GM23248 (cell line): ENCODE measurements at places on chromosomes 6 and 20.

DNA sequence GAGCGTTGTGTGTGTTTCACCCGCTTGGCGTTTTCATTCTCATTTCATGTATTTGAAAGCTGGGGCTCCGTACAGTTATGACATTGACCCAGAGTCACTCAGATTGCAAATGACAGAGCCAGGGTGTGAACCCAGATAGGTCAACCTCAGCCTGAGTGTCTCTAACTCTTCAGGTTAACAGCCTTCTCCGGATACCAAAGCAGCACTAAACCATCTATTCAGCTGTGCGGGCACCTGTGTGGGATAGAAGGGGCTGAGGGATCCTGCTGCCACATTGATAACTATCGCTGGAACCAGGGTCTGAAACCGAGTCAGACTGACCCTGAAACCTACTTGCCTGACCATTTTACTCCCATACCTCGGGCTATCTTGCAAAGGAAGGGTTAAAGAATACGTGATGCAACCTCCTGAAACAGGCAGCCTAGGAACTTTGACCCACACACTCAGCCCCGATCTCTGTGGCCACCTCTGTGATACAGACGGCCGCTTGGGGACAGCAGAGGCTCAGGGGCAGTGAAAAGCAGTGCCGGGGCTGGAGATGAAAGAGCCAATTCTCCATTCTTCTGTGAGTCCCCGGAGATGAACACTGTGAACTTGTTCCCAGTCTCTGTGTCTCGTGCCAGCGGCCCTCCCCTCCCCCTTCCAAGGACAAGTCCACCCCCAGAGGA lies 233.5 kb upstream of the QKI start:
- peak; percentile 68 for DNase-seq
- no peak overlapping the region; the same call in 1 of the 2 replicates for H3K4me3 ChIP-seq
- H3K27ac ChIP-seq: no peak overlapping the region

DNA sequence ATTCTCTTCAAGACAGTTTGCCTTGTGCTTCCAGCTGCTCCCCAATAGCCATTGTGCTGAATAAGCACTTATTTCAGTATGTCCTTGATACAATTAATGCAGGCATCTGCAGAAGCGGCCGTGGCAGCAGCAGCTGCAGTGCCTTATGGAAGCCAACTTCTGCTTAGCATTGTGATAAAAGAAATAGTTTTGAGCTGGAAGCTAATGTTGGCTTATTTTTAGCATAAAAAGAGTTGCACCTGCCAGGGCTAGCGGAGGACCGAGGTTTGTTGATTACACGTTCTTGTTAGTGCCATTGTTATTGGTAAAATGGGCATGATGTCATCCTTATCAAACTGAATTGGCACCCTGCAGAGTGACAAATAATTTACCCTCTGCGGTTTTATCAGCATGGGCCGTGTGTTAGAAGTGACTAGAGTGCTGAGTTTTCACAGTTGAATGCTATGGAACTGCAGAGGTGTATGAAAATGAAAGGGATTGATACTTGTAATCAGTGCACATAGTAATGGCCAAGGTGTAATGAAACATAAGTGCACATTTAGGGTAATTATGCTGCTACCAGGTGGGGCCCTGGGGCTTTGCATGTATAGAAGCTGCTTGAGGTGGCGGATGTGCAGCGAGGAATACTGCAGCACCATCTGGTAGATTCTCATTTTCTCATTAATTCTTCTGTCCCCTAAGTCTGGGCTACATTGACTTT lies 334.3 kb downstream of the CDKAL1 start:
- no peak for DNase-seq
- H3K27ac ChIP-seq: no peak overlapping the region
- no peaks in the 10 kb centered on the region for H3K36me3 ChIP-seq
- no peaks in the 10 kb centered on the region for H3K27me3 ChIP-seq
- H3K4me3 ChIP-seq: no peak overlapping the region
- H3K4me1 ChIP-seq: no peaks in the 10 kb centered on the region

DNA sequence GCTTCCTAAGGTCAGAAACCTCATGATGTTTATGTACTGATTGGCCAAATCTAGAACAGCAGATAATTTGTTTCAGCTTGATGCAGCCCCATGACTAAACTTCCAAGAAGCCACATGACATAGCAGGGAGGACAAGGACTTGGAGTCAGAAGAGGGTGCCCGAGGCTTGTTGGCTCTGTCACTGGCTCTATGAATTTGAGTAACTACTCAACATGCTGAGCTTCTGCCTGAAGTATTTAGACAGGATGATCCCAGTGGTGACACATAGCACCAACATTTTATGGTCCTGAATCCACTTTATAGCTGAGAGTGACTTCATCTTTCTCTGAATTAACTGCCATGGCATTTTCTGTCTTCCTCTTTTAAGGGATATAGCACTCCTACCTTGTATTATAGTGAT lies 13.5 kb upstream of the TBX18 start:
- no peak overlapping the region for H3K4me3 ChIP-seq
- peak overlapping the region; percentile 37 for H3K27ac ChIP-seq
- H3K27me3 ChIP-seq: peaks cover 6% of the 10 kb centered on the region
- DNase-seq: peak; percentile 92
- peaks cover 13% of the 10 kb centered on the region for H3K4me1 ChIP-seq

DNA sequence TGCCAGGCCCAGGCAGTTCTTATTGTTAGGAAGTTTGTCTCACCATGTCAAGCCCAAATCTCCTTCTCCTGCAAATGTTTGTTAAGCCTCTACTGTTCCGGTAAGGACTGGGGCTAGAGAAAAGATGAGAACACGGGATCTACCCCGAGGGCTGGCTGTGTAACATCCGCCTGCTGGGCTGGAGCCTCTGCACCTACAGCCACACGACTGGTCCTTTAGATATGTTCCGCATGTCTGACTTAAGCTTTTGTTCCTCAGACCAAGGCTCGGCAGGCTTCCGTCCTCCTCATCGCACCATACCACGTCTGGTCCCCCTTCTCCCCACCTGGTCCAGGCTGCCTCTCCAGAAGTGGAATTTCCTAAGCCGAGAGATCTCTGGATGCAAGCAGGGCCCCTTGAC lies 2.6 kb downstream of the GHRH start:
- no peak for DNase-seq
- no peaks in the 10 kb centered on the region for H3K36me3 ChIP-seq
- H3K27ac ChIP-seq: no peak overlapping the region
- H3K27me3 ChIP-seq: peaks cover 42% of the 10 kb centered on the region; the same call in 1 of the 2 replicates
- no peaks in the 10 kb centered on the region for H3K4me1 ChIP-seq

GRCh38 chr6:128572294-128572693 lies 51.9 kb upstream of the PTPRK start:
- no peak overlapping the region for H3K27ac ChIP-seq
- no peaks in the 10 kb centered on the region for H3K27me3 ChIP-seq
- DNase-seq: peak; percentile 27
- peaks cover 42% of the 10 kb centered on the region for H3K4me1 ChIP-seq

- DNase-seq: no peak
- H3K36me3 ChIP-seq: no peaks in the 10 kb centered on the region
- no peak overlapping the region for H3K27ac ChIP-seq
- no peaks in the 10 kb centered on the region for H3K27me3 ChIP-seq
Measured at GRCh38 chr6:3939964-3940363, 90.8 kb downstream of the FAM50B start.

DNA sequence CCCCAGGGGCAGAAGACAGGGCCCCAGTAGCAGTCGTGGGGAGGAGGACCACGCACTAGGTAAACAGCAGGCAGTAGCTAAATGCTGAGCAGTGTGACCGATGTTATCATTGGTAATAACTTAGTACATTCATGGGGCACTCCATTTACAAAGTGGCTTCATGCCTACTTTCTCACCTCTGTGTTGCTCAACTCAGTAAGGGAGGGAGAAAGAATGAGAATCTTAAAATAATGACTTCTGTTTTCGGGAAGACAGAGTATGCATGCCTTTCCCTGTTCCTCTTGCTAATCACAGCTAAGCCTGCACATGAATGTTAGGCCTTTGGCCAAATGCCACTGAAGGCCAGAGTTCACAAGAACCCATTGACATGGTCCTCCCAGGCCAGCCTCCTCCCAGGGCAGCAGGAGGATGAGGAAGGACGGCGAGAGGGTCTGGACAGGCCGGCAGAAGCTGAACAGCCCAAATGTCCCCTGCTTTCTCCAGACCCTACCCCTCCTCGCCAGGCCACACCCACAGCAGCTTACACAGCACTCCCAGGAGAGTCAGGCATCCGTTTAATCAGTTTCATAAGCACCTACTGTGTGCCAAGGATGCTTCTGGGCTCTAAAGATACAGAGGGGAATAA lies 183.4 kb downstream of the ANKRD60 start:
- DNase-seq: no peak
- no peaks in the 10 kb centered on the region for H3K36me3 ChIP-seq
- peaks cover 22% of the 10 kb centered on the region for H3K4me1 ChIP-seq
- H3K4me3 ChIP-seq: no peak overlapping the region
